ENCODE measurements at places on chromosomes 3 and 15. TPM values are rescaled to one million over a fixed set of nuclear protein-coding genes. Genes with fewer than 3 reads are reported as not detected.

KBTBD12 gene
- total RNA-seq = 0.14 TPM

- no peaks in the 10 kb centered on the region for H3K36me3 ChIP-seq
- no peak overlapping the region for H3K4me3 ChIP-seq
- DNase-seq = no peak
- H3K27ac ChIP-seq = no peak overlapping the region
- H3K27me3 ChIP-seq = no peaks in the 10 kb centered on the region
- peaks cover 16% of the 10 kb centered on the region for H3K4me1 ChIP-seq
Measured at GRCh38 chr3:33111581-33111980, 2.2 kb upstream of the CRTAP start.

GREM1 gene
- 0.09 TPM for total RNA-seq

- no peaks in the 10 kb centered on the region for H3K36me3 ChIP-seq
- peak; percentile 13 for DNase-seq
- no peaks in the 10 kb centered on the region for H3K27me3 ChIP-seq
- no peak overlapping the region for H3K27ac ChIP-seq
- peaks cover 2% of the 10 kb centered on the region for H3K4me1 ChIP-seq
Measured at GRCh38 chr3:195549931-195550519, 6.9 kb upstream of the PPP1R2 start.

DNA sequence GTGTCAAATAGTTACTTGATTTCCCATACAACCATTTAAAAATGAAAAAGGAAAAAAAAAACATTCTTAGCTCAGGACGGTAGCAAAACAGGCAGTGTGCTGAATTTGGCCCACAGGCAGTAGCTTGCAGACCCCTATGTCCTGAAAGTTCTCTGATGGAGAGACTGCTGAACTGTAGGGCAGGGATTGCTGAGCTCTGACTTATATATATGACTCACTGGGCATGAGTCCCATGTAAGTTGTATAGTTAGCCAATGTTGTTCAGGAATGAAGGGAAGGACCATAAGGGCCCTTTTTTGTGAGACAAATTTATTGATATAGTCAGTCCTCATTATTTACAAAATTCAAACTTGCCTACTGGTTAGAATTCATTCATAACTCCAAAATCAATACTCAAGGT, 36.9 kb upstream of the FRMD4B start:
- H3K27ac ChIP-seq = no peak overlapping the region
- H3K36me3 ChIP-seq = no peaks in the 10 kb centered on the region
- peaks cover 12% of the 10 kb centered on the region for H3K4me1 ChIP-seq
- no peak overlapping the region for H3K4me3 ChIP-seq

- no peak overlapping the region for H3K27ac ChIP-seq
- no peak overlapping the region for H3K4me3 ChIP-seq
- H3K4me1 ChIP-seq = no peaks in the 10 kb centered on the region
- no peaks in the 10 kb centered on the region for H3K36me3 ChIP-seq
- no peak for DNase-seq
- no peaks in the 10 kb centered on the region for H3K27me3 ChIP-seq
Measured at GRCh38 chr3:18526667-18527066, 101.5 kb upstream of the SATB1 start.

- H3K27me3 ChIP-seq = no peaks in the 10 kb centered on the region
- H3K36me3 ChIP-seq = no peaks in the 10 kb centered on the region
- DNase-seq = peak; percentile 51
- H3K4me1 ChIP-seq = no peaks in the 10 kb centered on the region
Measured at GRCh38 chr3:42013691-42014457, 52.0 kb upstream of the ULK4 start.

DNA sequence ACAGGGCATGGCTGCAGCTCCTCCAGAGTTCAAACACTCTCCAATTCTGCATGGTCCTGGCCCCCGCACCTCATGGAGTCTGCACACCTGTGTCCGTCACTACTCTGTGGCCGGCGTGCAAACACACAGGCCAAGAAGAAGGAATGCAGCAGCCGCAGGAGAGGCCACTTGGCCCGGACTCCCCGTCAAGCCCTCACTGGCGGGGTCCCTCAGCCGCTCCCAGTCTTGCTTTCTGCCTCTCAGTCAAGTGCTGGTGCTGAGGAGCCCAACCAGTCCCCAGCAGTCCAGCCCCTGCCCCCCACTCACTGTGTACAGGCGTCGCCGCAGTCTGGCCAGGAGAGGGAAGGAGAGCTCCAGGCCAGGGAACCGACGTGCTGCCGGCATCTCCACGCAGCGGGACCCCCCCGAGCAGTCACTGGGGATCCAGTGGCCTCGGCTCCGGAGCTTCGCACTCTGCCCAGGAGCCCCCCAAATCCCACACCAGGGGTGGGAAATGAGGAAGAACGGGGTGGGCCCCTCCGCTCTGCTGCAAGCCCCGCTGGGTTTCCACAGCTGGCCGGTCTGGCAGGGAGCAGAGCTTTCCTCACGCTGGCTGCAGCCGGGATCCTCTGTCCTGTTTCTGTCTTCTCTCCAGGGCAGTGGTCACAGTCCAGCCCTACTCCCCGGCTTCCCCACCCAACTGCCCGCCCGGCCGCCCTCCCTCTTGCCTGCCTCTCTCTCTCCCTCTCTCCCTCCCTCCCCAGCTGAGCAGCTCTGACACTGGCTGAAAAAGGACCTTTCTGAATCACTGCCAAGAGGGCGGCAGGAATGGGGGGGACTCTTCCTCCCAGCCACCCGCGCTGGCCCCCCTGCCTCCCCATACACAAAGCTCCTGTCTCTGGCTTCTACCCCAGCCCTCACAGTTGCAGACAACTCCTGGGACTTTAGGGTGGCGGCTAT, 16.0 kb downstream of the TNK2 start:
- H3K4me3 ChIP-seq = peak overlapping the region; percentile 27
- H3K36me3 ChIP-seq = no peaks in the 10 kb centered on the region
- H3K27me3 ChIP-seq = no peaks in the 10 kb centered on the region
- peak overlapping the region; percentile 79 for H3K27ac ChIP-seq

DNA sequence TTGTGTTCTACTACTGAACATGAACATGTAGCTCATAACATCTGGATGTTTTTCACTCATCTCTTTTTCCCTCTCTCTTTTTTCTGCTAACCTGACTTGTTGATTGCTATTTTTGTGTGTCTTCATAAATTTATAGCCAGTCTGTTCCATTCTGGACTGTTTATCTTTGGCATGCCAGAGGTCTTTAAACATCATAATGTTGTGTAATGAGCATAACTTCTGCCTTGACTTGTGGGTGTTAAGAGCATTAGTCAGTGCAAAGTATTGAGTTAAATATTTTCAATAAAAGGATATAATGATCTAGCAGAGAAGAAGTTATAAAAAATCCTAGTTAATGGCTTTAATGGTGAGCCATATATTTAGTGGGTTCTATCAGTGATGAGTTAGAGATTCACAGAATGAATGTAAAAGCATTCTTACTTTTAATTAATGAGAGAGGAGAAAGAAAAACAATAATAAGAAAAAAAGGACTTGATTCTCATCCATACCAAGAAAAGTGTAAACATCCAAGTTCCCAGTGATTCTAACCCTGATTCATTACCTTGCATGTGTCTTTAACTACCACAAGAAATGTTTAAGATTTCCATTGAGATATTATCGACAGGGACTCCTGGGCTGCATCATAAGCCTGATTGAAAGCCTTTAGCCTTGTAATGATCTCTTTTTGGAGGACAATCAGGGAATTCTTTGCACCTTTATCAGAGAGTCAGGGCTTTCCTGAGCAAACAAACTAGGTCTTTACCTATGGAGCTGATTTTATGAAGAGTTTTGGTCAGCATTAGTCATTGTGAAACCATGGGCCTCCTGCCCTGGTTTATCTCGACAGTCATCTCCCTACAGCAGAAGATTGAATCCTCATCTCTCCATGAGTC, 22.9 kb downstream of the MITF start:
- no peaks in the 10 kb centered on the region for H3K27me3 ChIP-seq
- H3K27ac ChIP-seq = peak overlapping the region; percentile 44
- DNase-seq = peak; percentile 68
- no peak overlapping the region for H3K4me3 ChIP-seq
- peaks cover 43% of the 10 kb centered on the region for H3K4me1 ChIP-seq

DNA sequence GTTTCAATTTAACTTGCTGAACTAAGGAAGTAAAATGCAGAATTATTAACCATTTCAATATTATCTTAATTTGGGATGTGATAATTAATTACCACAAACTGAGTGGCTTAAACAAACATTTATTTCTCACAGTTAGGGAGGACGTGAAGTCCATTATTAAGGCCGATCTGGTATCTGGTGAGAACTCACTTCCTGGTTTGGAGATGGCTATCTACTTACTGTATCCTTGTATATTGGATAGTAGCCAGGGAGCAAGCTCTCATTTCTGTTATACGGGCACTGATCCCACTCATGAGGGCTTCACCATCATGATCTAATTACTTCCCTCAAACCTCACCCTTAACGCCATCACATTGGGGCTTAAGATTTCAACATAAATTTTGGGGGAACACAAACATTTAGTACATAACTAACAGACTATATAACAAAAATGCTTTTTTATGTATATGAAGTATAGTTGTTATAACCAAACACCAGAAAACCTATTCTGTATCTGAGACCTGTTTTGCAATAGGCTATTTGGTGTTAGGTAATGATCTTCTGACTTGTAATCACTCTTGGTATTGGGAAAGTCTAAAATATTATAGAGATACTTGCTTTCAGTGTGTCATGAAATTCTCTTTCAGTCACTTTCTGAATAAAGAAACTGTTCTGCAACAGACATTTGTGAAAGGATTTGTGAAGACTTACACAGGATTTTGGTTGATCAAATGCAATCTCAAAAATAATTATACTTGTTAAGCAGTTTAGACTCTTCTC, 4.7 kb upstream of the KPNA4 start:
- H3K4me1 ChIP-seq = no peaks in the 10 kb centered on the region
- H3K36me3 ChIP-seq = no peaks in the 10 kb centered on the region
- H3K27me3 ChIP-seq = no peaks in the 10 kb centered on the region

ARL14 gene
- not detected for total RNA-seq

DNA sequence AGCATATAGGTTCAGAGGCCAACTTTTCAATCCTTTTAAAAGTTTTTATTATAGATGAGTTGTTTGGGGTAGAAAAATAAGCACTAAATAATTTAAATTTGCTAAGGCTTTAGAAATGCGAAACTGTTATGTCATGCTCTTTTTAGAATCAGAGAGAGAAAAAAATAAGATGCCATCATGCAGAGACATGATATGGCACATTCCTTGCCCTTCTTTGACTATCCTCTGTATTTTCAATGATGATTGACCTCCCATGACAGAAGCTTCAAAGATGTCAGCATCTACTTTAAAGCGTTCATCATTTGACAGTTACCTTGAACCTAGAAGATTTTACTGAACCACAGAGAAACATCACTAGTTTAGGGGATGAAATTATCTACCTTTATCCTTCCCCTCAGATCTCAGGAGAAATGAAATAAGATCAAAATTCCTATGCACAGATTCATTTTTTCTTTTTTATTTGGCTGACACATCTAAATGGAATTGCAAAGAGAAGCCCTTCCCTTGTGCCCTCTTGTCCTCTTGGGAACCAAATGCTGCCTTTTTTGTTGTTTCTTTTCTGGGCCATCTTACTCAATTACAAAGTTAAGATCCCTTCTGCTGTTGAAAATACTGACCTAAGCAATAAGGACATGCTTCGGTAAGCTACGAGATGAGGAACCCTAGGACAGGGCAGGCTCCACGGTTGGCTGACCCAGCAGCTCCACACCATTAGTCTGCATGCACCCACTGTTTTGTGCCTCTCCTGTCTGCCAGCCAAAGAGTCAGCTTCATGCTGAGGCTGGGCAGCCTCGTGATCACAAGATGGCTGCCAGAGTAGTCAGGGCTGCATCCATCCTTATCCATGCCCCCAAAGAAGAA, 289.7 kb upstream of the TPM1 start:
- DNase-seq = no peak
- no peak overlapping the region for H3K27ac ChIP-seq
- H3K27me3 ChIP-seq = no peaks in the 10 kb centered on the region
- H3K4me1 ChIP-seq = peaks cover 3% of the 10 kb centered on the region

All from cardiac muscle cell (in vitro differentiated cells and primary cell).